ENCODE measurements at places on chromosomes 12 and 14. TPM values are rescaled to one million over a fixed set of nuclear protein-coding genes. Genes with fewer than 3 reads are reported as not detected.

The TSPAN8 gene
- 44.1 TPM for total RNA-seq

The SMCO2 gene
- total RNA-seq, result not detected

The RBM25 gene
- 52.7 TPM for total RNA-seq

The MLEC gene
- total RNA-seq, result 54.7 TPM

The KCNJ8 gene
- 26.2 TPM for total RNA-seq

The OR10A7 gene
- not detected for total RNA-seq

The DAO gene
- not detected for total RNA-seq

The WNT1 gene
- not detected for total RNA-seq

The C1S gene
- 105 TPM for total RNA-seq

The PTGER2 gene
- not detected for total RNA-seq

- H3K27ac ChIP-seq, result no peak overlapping the region
- peaks cover 10% of the 10 kb centered on the region for H3K4me1 ChIP-seq
- no peaks in the 10 kb centered on the region for H3K36me3 ChIP-seq
- no peak overlapping the region for H3K4me3 ChIP-seq
- H3K27me3 ChIP-seq, result no peaks in the 10 kb centered on the region
- DNase-seq, result peak; percentile 37
Observed at GRCh38 chr12:44835641-44836379, 40.3 kb downstream of the NELL2 start.

GRCh38 chr14:69921052-69921451 lies 41.8 kb downstream of the SMOC1 start:
- no peaks in the 10 kb centered on the region for H3K27me3 ChIP-seq
- DNase-seq, result no peak

GRCh38 chr12:52235822-52236361 lies 2.8 kb downstream of the KRT7 start:
- peak; percentile 79 for DNase-seq
- H3K4me1 ChIP-seq, result peaks cover 77% of the 10 kb centered on the region
- no peaks in the 10 kb centered on the region for H3K36me3 ChIP-seq
- H3K4me3 ChIP-seq, result no peak overlapping the region
- no peaks in the 10 kb centered on the region for H3K27me3 ChIP-seq

GRCh38 chr14:95770777-95771176 lies 56.9 kb upstream of the TCL1A start:
- no peaks in the 10 kb centered on the region for H3K27me3 ChIP-seq
- H3K4me3 ChIP-seq, result no peak overlapping the region
- no peaks in the 10 kb centered on the region for H3K4me1 ChIP-seq
- H3K36me3 ChIP-seq, result no peaks in the 10 kb centered on the region

DNA sequence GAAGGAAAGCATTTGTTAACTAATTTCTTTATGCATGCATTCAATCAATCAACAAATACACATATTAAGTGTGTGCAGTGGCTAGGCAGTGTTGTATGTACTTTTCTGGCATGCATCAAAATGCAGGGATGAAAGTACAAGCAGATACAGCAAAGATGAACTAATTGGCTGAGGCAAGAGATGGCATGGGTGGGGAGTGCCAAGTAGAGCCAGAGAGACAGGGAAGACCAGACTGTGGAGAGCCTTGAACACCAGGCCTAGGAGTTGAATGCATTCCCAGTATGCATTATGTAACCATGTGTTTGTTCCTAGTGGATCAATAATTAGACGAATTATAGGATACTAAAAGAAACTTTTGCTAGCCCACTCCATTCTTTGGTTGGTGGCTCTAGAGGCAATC lies 17.3 kb upstream of the LMNTD1 start:
- no peaks in the 10 kb centered on the region for H3K36me3 ChIP-seq
- no peak overlapping the region for H3K4me3 ChIP-seq
- no peak for DNase-seq
- no peaks in the 10 kb centered on the region for H3K4me1 ChIP-seq

DNA sequence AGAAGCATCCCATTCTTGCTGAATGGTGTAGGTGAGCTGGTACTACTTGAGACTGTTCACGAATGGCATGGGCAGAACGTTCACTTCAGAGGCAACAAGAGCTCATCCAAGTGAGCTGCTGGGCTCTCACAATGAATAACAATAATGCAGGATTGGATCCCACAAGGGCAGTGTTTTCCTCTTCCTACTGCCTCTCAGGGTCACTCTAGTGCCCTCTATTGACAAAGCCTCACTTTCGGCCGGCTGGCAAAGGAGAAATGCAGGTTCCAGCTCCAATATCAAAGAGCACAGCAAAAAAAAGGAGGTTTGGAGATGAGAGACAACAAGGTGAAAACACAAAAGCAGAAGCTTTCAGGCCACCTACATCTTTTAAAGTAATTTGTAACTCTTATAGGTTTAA lies 74.6 kb upstream of the MYF6 start:
- H3K4me1 ChIP-seq, result no peaks in the 10 kb centered on the region
- DNase-seq, result peak; percentile 14
- no peak overlapping the region for H3K27ac ChIP-seq
- no peaks in the 10 kb centered on the region for H3K36me3 ChIP-seq
- no peak overlapping the region for H3K4me3 ChIP-seq
- no peaks in the 10 kb centered on the region for H3K27me3 ChIP-seq

DNA sequence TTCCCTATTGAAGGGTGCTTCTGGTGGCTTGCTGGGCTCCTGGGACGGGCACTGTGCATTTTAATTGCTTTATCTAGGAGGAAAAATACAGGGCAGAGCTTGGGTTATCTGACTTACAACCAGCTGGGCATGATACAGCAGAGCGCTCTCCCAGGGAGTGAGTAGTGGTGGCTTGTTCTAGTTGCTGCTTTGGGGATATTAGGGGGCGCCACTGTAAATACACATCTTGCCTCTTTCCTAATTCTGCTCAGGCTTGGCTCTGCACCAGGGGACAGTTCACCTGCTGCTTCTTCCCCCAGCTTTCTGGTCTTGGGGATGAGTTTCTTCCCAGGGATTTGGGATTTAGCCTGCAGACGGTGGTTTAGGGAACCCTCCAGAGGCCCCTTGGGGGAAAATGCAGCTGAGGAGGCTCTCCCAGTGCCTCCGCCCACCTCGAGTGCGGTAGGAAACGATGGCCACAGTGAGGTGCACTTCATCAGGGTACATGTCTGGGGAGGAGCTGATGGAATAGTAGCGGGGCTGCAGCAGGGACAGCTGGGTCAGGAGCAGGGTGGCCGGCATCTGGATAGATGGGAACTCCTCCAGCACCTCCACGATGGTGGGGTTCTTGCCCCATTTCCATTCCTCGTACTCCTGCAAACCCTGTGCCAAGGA lies 36.9 kb upstream of the FBXO21 start:
- no peak overlapping the region for H3K27ac ChIP-seq
- no peaks in the 10 kb centered on the region for H3K4me1 ChIP-seq
- H3K36me3 ChIP-seq, result no peaks in the 10 kb centered on the region
- no peak overlapping the region for H3K4me3 ChIP-seq
- no peak for DNase-seq

GRCh38 chr12:130573766-130574165 lies 142.3 kb downstream of the RIMBP2 start:
- H3K4me1 ChIP-seq, result no peaks in the 10 kb centered on the region
- no peaks in the 10 kb centered on the region for H3K27me3 ChIP-seq
- H3K27ac ChIP-seq, result no peak overlapping the region
- no peak for DNase-seq
- no peaks in the 10 kb centered on the region for H3K36me3 ChIP-seq

DNA sequence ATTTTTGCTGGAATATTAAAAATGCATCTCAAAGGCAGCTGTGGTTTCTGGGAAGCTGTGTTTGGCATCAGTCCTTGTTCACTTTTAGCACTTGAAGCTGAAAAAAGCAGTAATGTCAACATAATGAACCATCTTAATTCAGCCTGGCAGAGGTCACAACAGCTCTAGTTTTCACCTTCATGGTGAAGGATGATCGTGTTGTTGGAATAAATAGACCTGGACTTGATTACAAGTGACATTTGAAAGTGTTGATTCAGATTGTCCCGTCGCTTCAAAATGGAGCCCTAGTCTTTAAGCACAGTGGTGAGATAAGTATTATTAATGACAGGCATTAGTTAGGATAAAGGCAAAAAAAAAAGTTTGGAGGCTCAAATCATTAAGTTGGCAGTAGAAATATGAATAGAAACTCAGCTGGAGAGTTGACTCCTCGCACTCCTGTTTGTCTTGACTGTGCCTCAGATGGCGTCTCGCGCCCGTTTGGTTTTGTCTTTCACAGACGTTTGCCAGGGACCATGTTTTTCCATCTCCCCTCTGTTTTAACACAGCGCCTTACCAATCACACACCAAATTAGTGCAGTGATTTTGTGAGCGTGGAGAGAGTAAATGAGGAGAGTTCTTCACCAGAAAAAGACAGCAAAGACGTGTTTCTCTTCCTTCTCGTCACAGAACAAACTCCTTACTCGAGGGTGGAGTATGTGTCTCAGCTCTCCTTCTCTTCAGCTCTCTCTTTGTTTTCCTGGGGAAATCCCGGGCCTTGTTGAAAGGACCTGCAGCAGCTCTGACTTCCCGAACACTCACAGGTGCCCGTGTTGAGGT lies 53.4 kb upstream of the MMP17 start:
- H3K4me1 ChIP-seq, result no peaks in the 10 kb centered on the region
- DNase-seq, result no peak
- H3K27ac ChIP-seq, result no peak overlapping the region
- H3K27me3 ChIP-seq, result no peaks in the 10 kb centered on the region
- H3K36me3 ChIP-seq, result no peaks in the 10 kb centered on the region
- no peak overlapping the region for H3K4me3 ChIP-seq

DNA sequence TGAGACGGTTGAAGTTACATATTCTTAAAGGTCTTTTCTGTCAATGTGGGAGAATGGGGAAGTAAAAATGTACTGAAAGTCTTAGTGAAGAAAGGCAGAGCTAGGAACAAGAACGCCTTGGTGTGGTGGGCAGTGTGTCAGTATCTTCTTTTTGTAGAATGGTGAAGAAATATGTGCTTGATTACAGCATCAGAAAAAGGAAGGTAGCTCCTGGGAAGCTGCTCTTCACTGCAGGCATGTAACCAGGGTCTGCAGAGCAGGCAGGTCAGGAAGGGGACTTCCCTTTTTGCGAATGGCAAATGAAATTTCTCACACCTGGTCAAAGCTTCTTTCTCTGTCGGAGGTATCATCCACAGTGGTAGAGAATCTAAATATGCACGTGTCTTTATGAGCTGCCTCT lies 226.2 kb downstream of the ADAMTS20 start:
- no peak overlapping the region for H3K4me3 ChIP-seq
- H3K27ac ChIP-seq, result no peak overlapping the region
- no peaks in the 10 kb centered on the region for H3K4me1 ChIP-seq
- no peaks in the 10 kb centered on the region for H3K36me3 ChIP-seq
- H3K27me3 ChIP-seq, result no peaks in the 10 kb centered on the region

- H3K4me1 ChIP-seq, result no peaks in the 10 kb centered on the region
- no peak overlapping the region for H3K27ac ChIP-seq
- no peak for DNase-seq
Observed at GRCh38 chr12:51798501-51798900, 50.0 kb downstream of the FIGNL2 start.

GRCh38 chr12:85457016-85457415 lies 177.0 kb downstream of the ALX1 start:
- H3K4me1 ChIP-seq, result no peaks in the 10 kb centered on the region
- H3K27me3 ChIP-seq, result no peaks in the 10 kb centered on the region
- H3K36me3 ChIP-seq, result no peaks in the 10 kb centered on the region
- DNase-seq, result no peak
- no peak overlapping the region for H3K27ac ChIP-seq
- no peak overlapping the region for H3K4me3 ChIP-seq

GRCh38 chr12:4742416-4742970 lies 22.3 kb downstream of the GALNT8 start:
- H3K27me3 ChIP-seq, result peaks cover 3% of the 10 kb centered on the region
- DNase-seq, result no peak
- no peaks in the 10 kb centered on the region for H3K36me3 ChIP-seq
- H3K4me1 ChIP-seq, result no peaks in the 10 kb centered on the region
- no peak overlapping the region for H3K27ac ChIP-seq

GRCh38 chr12:92732716-92733115 lies 29.9 kb downstream of the PLEKHG7 start:
- H3K36me3 ChIP-seq, result no peaks in the 10 kb centered on the region
- DNase-seq, result no peak
- H3K4me3 ChIP-seq, result no peak overlapping the region
- no peaks in the 10 kb centered on the region for H3K27me3 ChIP-seq
- no peaks in the 10 kb centered on the region for H3K4me1 ChIP-seq

DNA sequence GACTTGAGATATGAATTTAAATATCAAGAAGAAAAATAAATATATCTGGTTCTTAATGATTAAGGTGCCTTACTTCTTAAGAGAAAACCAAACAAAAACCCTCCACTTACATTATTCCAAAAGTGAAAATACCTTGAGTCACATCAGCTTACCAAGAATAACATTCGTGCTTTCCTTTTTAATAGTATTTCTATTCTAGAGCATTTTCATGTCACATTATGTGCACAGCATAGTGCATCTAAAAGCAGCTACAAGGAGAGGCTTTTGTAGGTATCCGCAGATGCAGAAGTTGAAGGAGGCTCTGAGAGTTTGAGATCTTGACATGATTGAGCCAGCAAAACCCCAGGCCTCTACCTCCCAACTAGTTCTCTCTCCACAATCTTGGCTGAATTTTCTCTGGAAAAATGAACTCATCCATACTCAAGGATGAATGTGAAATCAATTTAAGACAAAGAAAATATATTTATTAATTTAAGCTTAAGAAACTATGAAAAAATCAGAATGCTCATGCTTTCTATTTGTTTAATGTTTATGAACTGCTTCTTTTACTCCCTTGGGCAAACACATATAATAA lies 275.0 kb downstream of the AKAP6 start:
- H3K4me3 ChIP-seq, result no peak overlapping the region
- no peaks in the 10 kb centered on the region for H3K36me3 ChIP-seq
- no peaks in the 10 kb centered on the region for H3K4me1 ChIP-seq

DNA sequence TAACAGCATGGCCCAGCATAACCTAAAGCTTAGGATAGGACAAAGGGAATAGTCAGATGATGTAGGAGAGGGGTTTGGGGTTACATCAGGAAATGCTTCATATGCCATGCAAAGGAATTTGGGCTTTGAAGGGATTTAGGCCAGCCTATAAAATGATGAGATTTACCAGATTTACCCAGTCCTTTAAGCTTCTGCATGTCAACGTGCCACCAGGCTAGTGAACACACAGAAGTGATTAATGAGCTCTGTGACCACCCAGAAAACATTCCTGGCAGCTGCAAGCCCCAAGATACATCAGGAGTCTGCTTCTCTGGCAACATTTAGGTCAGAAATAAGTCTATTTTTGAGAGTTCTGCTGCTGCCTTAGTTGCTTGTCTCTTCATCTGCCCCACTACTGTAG lies 118.3 kb downstream of the LRIG3 start:
- DNase-seq, result no peak
- H3K27me3 ChIP-seq, result no peaks in the 10 kb centered on the region
- no peak overlapping the region for H3K27ac ChIP-seq

DNA sequence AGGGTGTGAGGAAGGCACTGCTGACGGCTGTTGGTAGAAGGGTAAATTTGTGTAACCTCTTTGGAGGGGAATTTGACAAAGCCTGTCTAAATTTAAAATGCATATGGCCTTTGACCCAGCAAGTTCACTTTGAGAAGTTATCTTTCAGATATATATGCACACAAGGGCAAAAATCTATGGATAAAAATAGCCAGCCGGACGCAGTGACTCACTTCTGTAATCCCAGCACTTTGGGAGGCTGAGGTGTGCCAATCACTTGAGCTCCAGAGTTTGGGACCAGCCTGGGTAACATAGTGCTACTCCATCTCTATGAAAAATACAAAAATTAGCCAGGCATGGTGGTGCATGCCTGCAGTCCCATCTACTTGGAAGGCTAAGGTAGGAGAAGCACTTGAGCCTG lies 13.4 kb downstream of the UBC start:
- H3K36me3 ChIP-seq, result no peaks in the 10 kb centered on the region
- no peak overlapping the region for H3K4me3 ChIP-seq
- H3K27ac ChIP-seq, result no peak overlapping the region
- H3K27me3 ChIP-seq, result no peaks in the 10 kb centered on the region
- peaks cover 22% of the 10 kb centered on the region for H3K4me1 ChIP-seq
